ENCODE measurements at places on chromosomes 1 and 21.
A peak's percentile ranks its signal among the peaks of the same experiment; 100 is the strongest.

- DNase-seq = no peak
Observed at GRCh38 chr1:15308621-15309027, 61.6 kb downstream of the FHAD1 start.

GRCh38 chr1:171754353-171754705 is 12.5 kb upstream of the VAMP4 start:
- no peak for DNase-seq

- DNase-seq = no peak
Observed at GRCh38 chr1:27588256-27589232, 15.4 kb downstream of the AHDC1 start.

DNA sequence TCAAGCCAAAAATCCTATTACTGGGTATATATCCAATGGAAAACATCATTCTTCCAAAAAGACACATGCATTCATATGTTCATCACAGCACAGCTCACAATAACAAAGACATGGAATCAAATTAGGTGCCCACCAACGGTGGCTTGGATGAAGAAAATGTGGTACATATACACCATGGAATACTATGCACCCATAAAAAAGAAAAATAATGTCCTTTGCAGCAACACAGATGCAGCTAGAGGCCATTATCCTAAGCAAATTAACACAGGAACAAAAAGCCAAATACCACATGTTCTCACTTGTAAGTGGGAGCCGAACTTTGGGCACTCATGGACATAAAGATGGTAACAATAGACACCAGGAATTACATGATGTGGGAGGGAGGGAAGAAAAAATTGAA is 113.6 kb downstream of the MRPL39 start:
- DNase-seq = no peak

- no peak for DNase-seq
Observed at GRCh38 chr1:93813076-93813475, 65.9 kb downstream of the DNTTIP2 start.

DNA sequence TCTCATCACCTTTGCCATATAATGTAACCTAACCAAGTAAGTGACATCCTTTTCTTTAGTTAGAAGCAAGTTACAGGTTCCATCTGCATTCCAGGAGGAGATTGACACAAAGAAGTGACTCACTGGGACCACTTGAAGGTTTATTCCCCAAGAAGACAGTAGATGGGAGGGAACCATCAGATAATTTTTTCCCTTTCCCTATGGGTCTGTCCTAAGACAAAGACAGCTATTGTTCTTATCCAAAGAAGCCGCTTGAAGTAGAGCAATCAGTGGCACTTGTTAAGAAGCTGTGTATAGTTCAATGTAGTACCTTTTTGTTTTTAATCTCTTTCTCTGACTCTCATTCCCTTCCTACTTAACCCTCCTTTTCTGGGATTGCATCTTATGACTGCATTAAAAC is 139.9 kb upstream of the B3GALT2 start:
- no peak for DNase-seq

- DNase-seq = no peak
Observed at GRCh38 chr21:42524341-42525028, 10.8 kb downstream of the SLC37A1 start.

DNA sequence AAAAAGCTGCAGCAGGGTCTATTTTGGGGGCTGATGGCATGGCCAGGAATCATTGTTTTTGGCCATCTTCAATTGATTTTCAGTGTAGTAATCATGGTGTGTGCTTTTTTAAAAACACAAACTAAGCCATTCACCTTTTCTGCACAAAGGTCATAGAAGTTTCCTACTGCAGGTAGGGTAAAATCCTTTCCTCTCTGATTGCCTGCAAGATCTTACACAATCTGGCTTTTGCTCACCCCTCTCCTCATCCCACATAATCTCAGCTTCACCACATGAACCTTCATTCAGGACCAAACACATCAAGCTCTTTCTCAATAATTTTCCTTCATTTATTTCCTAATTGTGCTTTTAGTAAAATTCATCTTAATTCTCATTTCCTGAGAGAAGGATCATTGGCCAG is 38.3 kb upstream of the GBP5 start:
- DNase-seq = peak; percentile 36

DNA sequence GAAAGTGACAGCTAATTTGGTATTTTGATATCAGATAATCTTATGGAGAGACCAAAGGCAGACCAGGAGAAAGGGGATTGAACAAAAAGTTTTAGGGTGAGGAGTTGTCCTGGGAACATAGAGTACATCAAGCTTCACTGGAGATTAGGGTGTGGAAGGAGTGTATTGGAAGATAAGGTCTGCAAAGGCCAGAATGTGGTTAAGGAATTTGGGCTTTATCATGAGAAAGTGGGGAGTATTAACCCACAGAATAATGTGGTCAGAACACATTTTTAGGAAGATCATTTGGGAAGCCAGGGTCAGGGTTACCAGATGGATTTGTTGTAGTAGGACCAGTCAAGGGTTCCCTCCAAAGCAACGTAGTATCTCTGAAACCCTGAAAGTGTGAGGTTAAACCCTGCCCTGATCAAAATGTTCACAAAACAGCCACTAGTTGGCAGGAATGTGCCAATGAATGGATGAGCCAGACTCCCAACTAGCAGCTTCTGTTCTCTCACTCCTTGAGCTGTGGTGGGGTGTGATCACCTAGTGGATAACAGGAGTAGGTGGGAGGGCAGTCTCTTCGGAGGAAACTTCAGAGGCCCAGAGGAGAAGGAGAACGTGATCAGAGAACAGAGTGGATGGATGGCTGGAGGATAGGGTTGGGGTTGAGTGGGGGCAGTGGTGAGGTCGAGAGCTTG is 35.8 kb downstream of the SLC2A1 start:
- peak; percentile 70 for DNase-seq

- DNase-seq = peak; percentile 96
Observed at GRCh38 chr1:186680245-186681061, at the start of gene PTGS2. Gene PTGS2 (minus strand): TSS chr1:186680423. CDS start chr1:186680290, 133 bp downstream.

- no peak for DNase-seq
Observed at GRCh38 chr1:240199758-240200645, 108.3 kb downstream of the FMN2 start.

DNA sequence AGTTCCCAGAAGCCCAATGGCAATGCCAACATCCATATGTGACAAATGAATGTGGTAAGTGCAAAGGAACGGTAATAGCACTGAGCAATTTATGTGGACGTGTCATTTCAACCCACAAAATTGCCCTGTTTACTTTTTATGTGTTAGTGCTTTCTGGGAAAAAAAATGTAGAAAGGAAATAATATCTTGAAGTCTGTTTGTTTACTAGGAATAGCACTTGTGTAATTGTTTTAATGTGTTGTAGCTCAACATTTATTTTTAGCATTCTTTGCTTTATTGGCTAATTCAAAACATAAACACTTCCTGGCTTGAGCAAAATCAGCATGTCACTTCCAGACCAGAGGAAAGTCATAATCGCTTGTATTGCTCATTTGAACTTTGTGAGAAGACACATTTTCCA is 224.8 kb upstream of the KCNK2 start:
- DNase-seq = no peak

DNA sequence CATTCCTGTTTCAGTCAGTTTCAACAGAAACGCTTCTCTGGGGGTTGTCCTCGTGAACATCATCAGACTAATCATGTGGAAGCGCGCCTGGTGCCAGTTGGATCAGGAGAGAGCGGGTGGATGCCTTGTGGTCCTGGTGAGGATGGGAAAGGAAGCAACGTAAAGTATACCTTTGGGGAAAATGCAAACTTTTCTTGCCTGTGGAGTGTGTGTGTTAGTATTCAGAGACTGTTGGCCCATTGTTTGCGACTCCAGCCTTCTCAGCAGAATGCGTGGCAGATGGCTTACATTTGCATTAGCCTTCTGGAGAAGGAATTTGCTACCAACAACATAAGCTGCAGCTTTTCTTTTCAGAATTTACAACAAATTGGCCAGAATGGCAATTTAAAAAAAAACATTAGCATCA is 173.9 kb downstream of the RWDD3 start:
- DNase-seq = no peak

GRCh38 chr1:6440198-6441126 is 15.9 kb downstream of the ESPN start:
- DNase-seq = peak; percentile 25

DNA sequence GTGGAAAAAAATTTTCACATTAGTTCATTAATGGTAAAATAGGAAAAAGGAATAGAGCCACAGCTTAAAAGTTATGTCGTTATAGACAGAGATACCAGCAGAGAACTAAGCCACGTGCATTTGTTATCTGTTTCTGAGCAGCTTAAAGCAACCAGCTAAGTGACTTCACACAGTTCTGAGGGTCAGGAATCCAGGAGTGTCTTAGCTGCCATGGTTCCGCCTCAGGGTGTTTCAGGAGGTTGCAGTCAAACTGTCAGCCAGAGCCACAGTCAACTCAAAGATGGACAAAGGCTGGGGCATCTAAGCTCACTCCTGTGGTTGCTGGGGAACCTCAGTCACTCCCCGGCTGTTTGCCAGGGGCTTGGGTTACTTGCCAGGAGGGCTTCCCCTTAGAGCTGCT is 515.8 kb downstream of the SMYD3 start:
- no peak for DNase-seq

DNA sequence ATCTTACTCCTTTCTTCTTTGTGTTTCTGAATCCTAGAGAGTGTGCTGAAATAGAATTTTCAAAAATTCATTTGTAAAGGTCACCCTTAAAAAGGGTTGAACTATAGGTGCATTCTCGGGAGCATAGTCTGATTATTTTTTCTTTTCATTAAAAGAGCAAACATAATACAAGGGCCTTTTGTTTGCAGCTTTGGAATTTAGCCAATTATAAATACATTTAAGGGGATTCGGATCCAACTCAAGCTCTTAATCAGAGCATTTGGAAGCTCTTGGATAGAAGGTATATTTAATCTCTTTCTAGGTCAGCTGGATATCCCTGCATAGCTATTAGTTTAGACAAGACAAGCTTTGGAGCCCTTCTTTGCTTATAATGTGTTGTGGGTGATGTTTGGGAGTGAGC is 321.7 kb downstream of the HHAT start:
- DNase-seq = no peak

- no peak for DNase-seq
Observed at GRCh38 chr1:90902672-90903071, 119.2 kb downstream of the ZNF644 start.

DNA sequence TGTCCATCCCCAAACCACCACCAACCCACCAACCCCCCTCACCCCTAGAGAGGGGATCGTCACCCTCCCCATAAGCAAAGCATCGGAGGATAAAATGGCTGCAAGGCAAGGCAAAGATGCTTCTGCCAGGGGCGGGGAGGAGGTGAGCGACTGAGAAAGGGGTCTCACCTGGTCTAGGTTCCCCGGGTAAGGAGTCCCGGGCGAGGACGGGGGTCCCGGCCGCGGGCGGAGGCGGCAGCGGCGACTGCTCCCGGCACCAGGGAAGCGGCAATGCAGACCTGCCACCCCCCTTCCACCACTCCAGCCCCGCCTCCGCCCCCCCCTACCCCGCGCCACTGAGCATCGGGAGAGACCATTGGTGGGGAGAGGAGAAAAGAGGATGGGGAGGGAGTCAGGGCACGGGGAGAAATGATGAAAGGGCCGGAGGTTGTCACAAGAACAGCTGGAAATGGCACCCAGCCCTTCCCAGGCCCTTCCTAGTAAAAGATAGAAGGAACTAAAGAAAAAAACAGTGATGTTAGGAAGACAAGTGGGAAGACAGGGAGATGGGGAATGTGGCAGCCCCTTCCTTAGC is at the start of gene SV2A:
TSS of gene SV2A (minus strand) at position 274 of the 574 bp plus-strand sequence. CDS start 4,004 bp downstream, outside the sequence.
- no peak for DNase-seq

DNA sequence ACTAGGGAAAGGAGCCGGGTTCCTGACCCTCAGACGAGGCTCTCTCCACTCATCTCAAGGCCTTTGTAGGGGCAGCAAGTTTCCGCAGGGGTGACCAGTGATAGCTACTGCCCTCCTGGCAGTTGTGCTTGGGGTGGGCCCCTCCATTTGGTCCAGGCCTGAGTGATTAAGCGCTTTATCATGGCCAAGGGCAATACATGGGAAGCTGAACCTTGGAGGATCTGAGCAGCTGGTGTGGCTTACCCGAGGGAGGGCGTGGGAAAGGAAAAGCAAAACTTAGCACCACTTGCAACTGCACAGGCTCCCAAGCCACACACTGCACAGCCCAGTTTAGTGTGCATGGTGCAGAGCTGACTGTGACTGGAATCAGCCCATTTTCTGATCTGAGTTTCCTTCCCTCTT is 47.8 kb downstream of the GADD45A start:
- peak; percentile 85 for DNase-seq

DNA sequence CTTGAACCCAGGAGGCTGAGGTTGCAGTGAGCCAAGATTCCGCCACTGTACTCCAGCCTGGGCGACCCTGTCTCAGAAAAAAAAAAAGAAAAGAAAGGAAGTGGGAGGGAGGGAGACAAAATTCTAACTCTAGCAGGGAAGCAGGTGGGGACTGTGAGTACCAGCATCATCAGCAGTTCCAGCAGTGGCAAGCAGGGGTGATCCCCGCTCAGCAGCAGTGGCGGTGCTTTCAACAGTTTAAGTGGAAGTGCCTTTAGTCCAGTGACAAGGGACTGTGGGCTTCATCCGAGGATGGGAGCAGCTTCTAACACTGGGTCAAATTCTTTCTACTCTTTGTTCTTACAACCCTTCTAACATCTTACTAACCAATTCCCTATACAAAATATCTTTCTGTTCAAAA is 858.1 kb upstream of the ADAMTS5 start:
- no peak for DNase-seq

GRCh38 chr1:208162903-208163302 is 81.3 kb downstream of the PLXNA2 start:
- DNase-seq = no peak

DNA sequence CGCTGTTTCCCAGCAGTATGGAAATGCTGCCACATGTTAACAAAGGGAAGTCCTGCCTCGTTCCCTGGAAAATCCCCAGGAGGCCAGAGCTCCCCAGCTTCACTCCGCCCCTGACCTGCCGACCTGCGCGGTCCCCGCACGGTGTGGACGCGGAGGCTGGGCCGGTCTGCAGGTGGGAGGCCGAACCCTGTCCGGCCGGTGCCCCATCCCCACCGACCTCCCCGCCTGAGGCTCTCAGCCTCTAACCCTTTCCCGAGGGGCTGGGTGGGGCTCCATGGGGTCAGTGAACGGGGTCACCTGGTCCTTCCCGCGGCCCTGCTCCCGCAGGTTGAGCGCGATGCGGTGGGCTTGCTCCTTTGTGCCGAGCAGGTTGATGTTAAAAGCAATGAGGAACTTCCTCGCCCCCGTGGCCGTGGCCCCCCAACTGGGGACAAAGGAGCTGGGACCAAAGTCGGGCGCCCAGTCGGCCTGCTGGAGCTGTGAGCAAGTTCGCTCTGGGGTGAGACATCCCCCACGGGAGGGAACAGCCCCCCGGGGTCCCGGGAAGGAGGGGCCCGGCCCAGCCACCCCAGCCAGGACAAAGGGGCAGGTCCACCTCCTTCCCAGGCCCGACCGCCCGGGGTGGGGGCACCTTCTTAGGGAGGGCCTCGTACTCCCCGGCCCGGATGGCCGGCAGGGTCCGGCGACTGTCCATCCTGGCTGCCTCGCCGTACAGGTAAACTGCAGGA is 4.0 kb downstream of the FTCD start:
- DNase-seq = no peak

GRCh38 chr1:244665771-244666217 is 12.9 kb downstream of the DESI2 start:
- DNase-seq = peak; percentile 62

DNA sequence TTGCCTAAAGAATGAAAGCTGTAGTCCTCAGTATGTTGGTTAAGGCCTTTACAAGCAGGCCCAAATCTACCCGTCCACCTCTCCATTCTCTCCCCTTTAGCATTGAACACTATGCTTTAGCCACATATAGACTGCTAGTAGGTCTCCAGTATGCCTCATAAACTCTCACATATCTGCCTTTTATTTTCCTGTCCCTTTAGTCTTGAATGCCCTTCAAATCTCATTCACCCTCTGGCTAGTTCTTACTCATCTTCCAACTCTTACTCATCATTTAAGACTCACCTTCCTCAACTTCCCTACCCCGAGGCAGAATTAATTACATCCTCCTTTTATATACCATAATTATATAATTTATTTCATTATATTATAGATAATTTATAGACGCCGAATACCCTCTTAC is 78.7 kb upstream of the TSPAN2 start:
- no peak for DNase-seq

Data from inflammatory macrophage treated with lipopolysaccharide for 4 hours (primary cell).